ENCODE measurements at places on chromosomes 5 and 9.
A peak's percentile ranks its signal among the peaks of the same experiment; 100 is the strongest.

GRCh38 chr5:169291877-169292276 lies 9.1 kb downstream of the SLIT3 start:
- DNase-seq: no peak

DNA sequence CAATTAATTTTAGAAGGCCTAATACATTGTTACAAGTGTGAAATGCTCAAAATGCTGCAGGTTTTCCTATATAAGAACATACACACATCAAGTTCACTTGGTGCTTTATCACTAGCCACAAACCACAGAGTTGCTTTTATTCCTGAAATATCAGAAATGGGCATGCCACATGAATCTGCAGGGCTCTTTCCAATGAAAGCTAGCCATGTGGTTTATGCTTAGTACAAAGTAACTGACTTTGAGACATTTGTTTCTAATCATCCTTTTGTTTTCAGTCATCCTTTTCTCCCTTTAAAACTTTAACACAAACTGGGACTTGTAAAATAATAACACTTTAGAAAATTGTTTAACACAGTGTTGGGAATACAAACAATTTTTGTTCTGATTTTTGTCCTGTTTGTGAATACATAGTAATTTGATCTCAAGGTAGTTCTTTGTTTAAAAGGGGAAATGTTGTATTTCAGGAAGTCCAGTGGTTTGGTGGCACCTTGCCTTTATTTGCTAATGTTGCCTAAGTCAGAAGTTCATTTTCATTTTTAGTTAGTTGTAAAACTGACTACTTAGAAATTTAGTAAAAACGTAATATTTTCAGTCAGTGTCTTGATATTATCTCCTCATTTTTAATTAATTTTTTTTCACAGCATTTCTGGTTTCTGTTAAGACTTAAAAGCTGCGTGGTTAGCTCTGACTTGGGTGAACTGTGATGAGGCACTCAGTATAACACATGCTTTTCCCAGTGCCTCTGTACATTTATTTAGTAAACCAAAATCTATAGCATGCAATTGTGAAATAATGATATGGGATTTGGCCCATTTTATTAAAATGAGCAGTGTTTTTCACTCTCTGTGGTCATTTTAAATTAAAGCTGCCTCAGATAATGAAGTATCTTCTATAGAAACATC lies 18.6 kb downstream of the PRDM6 start:
- DNase-seq: no peak

DNA sequence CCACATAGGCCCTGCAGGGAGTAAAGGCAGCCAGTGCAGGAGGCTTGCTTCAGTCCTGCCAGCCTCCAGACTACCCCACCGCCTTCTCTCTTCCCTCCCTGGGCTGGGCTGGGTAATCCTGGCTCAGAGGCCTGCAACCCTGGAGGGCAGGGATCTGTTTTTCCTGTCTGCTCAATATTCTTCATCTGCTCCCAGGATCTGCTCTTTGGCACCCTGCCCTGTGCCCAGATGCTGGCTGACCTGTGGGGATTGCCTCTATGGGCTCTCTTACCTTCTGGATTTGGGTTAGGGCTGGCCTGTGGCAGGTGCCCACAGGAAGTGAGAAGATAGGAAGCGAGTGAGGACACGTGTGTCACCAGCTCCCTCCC lies 7.3 kb upstream of the ANGPTL2 start:
- no peak for DNase-seq

DNA sequence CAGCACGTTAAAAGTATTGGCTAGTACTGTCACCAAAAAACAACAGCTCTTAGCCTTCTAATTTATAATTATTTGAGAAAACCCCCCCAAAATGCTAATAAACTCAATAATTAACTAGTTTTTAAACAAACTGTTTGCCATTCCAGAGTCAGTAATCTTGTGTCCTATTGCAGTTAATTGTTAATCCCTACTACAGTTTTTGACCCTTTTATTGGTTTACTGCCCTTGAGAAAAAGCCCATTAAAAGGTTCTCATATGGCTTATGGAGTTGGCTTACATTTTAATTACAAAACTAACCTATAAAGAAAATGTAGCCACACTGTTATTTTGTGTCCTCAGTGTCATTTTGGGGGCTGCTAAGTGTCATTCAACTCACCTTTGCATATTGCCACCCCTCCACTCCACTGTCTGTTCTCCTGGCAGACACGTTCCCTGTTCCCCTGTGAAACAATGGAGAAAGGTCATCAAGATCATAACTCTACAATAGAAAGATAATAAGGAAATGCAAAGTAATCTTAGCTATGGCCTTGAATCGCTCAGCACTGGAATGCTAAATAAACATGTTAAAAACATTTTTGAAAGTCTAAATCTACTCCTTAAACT lies 51.6 kb upstream of the TXNDC8 start:
- no peak for DNase-seq

DNA sequence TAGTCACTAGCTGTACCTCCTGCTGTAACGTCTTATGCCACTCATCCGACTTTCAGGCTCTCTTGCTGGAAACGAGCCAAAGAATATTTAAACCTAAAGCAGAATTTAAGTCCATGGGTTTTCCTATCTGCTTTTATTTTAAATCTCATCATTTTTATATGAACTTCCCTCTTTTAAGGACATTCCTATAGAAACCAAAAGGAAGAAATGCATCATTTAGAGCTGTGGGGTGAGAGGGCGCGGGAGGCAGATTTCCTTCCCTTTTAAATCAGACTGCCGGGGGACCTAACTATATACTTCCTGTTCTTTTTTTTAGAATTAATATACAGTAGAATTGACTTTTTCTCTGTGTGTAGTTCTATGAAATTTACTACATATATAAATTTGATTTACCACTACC lies 468.8 kb downstream of the BNC2 start:
- DNase-seq: no peak

- DNase-seq: peak; percentile 68
Measured at GRCh38 chr9:115058684-115059315, 59.2 kb downstream of the TNC start.

GRCh38 chr5:134603059-134603458 lies 29.6 kb downstream of the SAR1B start:
- DNase-seq: peak; percentile 31

All from mesenchymal stem cell (in vitro differentiated cells and primary cell).